ENCODE measurements at places on chromosomes 1 and 21. TPM values are rescaled to one million over a fixed set of nuclear protein-coding genes. Genes with fewer than 3 reads are reported as not detected.

Gene HIVEP3
- 11.1 TPM for total RNA-seq

Gene RIIAD1
- not detected for total RNA-seq

Gene RGSL1
- not detected for total RNA-seq

DNA sequence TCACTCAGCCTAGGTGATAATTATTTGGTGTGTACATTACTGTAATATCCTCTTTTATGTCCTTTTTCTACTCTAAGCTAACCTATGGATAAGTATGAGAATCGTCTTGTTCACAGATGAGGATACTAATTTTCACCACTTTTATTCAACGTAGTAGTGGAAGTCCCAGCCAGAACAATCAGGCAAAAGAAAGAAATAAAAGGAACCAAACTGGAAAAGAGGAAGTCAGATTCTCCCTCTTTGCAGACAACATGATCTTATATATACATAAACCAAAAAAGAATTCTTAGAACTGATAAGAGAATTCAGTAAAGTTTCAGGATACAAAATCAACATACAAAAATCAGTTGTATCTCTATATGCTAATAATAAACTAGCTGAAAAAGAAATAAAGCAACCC is 12.6 kb upstream of the RGL1 start:
- no peak for DNase-seq

Gene SPRR2G
- not detected for total RNA-seq

- DNase-seq = no peak
Observed at GRCh38 chr1:230143534-230143933, 76.5 kb downstream of the GALNT2 start.

- DNase-seq = no peak
Observed at GRCh38 chr1:225695578-225696337, 42.8 kb upstream of the ENAH start.

Data from T-helper 17 cell (primary cell).